Regular cardiac myocyte (primary cell): ENCODE measurements at places on chromosomes 6 and 20. TPM values are rescaled to one million over a fixed set of nuclear protein-coding genes. Genes with fewer than 3 reads are reported as not detected.

RIMS1 gene
- 17.1 and 39.5 TPM in 2 replicates for total RNA-seq

MEP1A gene
- not detected in 2 replicates for total RNA-seq

TCP11 gene
- total RNA-seq = 0.19 and 0.56 TPM in 2 replicates

FOXF2 gene
- 0.28 and 0.58 TPM in 2 replicates for total RNA-seq

PACRG gene
- under 0.01 TPM in 1 of 2 replicates, not detected in the other for total RNA-seq
